ENCODE measurements at places on chromosomes 3 and 15. TPM values are rescaled to one million over a fixed set of nuclear protein-coding genes. Genes with fewer than 3 reads are reported as not detected.

The CCDC80 gene
- 47.0 TPM for total RNA-seq

The CLSTN2 gene
- 0.05 TPM for total RNA-seq

The GOLGA8J gene
- not detected for total RNA-seq

The PRR20G gene
- total RNA-seq = 2.4 TPM

The TIPARP gene
- 110 TPM for total RNA-seq

The CHRNA5 gene
- total RNA-seq = 30.7 TPM

The CPLX3 gene
- total RNA-seq = not detected

The GOLGA6A gene
- 0.32 TPM for total RNA-seq

The ANO10 gene
- 21.5 TPM for total RNA-seq

The ITIH1 gene
- total RNA-seq = not detected

The AMIGO3 gene
- 0.83 TPM for total RNA-seq

The GPR149 gene
- not detected for total RNA-seq

The CCR3 gene
- total RNA-seq = not detected

The TIMMDC1 gene
- total RNA-seq = 74.0 TPM

The TMEM202 gene
- total RNA-seq = not detected

The RTP3 gene
- total RNA-seq = not detected

The TRH gene
- not detected for total RNA-seq

The PRTG gene
- 8.6 TPM for total RNA-seq

The TNFSF10 gene
- total RNA-seq = 0.14 TPM

The FAM219B gene
- total RNA-seq = 24.8 TPM

The ACKR4 gene
- total RNA-seq = not detected

The NME9 gene
- total RNA-seq = not detected

The DLL4 gene
- 2.3 TPM for total RNA-seq

The MUSTN1 gene
- 0.14 TPM for total RNA-seq

The KBTBD13 gene
- not detected for total RNA-seq

The CCDC54 gene
- not detected for total RNA-seq

The ANXA2 gene
- total RNA-seq = 5,263 TPM

The MYZAP gene
- 1.3 TPM for total RNA-seq

Data from A549 treated with dexamethasone at 1 μM for 4 hours (cell line).